ENCODE measurements at places on chromosomes 1 and 21.

DNA sequence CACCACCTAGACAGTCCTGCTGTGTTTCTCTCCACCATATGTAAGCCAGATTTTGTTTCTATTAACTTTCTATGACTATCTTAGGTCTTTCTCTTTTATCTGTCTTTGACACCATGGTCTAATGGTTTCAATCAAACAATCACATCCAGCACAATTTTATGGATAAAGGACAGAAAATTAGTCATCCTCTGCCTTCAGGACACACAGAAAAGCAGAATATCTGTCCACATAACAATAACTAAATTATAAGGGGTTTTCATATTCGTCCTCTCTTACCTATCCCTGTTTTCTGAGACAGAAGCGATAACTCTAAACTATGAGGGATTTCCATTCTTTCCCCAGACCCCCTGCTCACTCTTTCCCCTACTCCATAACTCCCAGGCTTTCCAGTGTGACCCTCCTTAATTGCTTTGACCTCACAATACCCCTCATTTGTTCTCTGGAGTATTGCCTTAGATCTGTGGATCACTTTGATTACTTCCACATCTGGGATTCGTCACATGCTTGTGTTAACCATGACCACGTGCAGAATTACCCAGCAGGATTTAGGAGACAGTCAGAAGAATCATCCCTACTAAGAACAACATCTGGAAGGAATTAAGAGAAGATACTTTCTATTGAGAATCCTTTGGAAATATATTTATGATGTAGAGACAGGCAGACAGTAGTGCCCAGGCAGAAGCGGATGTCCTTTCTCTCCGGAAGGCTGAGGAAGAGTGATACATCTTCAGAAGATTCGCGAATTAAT, 108.2 kb upstream of the GREM2 start:
- no peak for DNase-seq

DNA sequence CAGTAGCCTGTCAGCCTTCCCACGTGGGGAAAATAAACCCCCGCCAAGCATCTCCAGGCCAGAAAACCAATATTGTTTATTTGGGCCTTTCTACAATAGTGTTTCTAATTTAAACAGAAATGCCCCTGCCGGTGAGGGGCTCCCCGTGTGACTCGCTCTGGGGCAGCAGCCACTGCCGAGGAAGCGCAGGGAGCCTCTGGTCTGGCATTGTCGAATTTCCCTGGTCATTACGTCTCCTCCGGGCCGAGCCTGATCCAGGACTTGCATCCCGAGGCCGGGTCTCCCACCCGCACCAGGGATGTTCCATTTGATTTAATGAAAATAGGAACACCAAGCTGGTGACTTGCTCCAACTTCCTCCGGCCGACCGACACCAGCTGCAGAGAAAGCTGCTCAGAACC, 20.5 kb downstream of the PRDM16 start:
- no peak for DNase-seq

DNA sequence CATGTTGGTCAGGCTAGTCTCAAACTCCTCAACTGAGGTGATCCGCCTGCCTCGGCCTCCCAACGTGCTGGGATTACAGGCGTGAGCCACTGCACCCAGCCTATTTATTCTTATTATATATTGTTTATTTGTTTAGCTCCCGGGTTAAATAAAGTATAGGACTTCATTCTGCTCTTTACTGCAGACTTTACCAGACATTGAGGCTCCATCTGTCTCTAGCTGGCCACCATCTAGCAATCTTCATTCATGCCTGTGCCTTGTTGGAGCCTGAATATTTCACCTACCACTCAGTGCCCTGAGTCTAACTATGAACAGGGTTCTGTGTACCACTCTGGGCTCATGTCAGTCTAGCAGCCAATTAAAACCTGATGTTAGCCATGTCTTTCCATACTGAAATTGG, 2.1 kb upstream of the DDAH1 start:
- no peak for DNase-seq

DNA sequence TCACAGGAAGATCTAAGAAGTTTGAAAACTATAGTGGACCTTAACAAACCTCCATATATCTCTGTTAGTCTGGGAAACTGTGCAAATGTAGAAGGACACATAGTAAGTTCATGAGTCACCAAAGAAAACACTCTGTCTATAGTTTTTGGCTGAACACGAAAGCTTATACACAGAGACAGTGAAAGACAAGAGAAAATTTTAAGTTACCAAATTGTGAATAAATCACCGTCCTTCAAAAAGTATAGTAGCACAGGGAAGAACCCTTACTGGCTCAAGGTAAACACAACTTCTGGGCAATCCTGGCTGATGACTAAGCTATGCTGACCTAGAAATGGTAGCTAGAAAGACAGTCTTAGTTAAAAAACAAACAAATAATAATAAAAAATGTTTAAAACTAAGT, 1057.9 kb downstream of the AMY1C start:
- no peak for DNase-seq

DNA sequence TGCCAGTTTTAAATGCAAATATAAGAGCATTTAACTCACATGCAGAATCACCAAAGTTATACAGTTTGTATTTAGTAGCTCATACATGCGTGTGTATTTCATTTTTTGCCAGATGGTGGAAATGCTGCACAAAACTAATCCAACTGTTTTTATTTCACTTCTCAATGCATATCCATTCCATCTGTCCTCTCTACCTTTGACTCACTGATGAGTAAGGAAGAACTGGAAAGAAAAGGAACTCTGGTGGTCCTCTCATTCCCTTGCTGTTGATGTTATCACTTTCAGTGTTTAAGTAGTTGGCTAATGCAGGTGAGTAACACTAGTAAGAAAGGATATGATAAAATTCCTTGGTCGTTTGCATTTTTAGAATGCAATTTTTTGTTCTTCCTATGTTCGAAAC, 5.7 kb upstream of the SLC1A7 start:
- DNase-seq: no peak

DNA sequence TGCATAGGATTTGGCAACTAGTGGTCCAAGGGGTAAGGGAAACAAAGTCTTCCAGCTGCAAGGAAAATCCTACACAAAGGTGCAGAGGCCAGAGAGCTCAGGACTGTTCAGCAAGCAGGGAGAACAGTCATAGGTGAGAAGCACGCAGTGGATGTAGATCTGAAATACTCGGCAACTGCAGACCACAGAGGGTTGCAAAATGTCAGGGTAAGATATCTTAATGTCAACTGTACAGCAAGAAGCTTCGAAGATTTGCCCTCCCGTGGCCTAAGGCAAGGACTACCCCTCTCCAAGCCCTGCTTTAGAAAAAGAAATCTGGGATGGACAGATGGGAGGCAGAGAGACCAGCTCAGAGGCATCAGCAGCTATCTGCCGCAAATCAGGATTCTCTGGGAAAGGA, 153.4 kb upstream of the IRF2BP2 start:
- no peak for DNase-seq

- DNase-seq: no peak
Measured at GRCh38 chr1:177928194-177928593, 41.7 kb downstream of the SEC16B start.

DNA sequence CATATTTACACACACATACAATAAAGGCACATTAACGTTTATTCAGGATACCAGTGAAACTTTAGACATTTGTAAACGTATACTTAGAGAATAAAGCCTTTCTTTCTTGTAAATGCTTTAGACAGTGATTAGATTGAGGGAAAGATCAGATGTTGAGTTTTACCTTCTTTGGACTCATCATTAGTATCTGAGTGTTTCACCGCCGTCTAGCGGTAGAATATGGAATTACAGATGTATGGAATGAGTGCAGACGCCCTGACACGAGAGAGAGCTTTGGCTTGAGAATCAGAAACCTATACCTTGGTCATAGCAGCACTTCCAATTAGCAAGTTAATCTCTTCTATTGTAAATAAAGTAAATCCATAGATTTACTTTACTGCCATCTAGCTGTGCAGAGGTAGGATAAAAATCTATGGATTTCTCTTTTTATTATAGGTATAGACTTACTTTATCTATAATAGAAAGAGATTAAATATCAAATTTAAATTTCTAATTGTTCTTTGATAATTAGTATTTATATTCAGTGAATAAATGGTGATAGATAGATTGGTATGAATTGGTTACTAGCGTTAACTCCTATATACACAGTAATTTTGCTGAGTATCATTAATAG, 12.6 kb downstream of the FLG2 start:
- peak; percentile 21 for DNase-seq

GRCh38 chr1:23343221-23344110, 618 bp downstream of the HNRNPR start:
- DNase-seq: peak; percentile 7

DNA sequence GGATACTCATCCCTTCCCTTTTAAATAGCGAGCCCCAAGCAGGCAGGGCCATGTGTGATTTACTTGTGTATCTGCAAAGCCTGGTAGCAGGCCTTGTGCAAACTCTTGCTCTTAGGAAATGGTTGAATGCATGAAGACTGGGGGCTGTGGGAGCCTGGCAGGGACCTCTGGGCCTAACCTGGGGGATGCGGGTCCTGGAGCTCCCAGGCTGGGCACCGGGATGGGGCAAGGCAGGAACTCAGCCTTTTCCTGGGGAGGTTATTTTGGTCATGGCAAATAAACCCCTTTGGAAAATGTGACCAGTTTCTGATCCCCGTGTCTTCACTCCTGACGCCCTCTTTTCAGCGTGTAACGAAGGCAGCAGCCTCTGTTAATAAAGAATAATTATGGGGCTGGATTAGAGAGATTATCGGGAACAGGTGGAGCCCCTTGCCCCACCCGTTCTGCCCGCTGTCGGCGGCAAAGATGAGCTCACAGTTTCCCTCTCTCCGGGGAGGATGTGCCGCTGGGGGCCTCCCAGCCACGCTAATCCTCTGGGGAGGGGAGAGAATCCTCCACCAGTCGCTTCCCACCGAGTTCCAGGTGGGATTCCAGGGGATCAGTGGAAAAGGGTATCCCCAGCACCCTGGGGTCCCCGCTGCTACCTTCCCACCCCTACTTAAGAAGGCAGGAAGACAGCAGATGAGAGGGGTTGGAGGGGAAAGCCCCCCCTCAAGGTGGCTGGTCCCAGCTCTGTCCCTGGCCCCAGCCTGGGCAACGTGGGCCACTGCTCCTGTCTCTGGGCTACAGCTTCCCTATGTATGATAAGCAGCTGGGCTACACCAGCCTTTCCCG, 69.7 kb upstream of the WNT4 start:
- DNase-seq: no peak

- DNase-seq: no peak
Measured at GRCh38 chr1:203652724-203653461, 26.3 kb downstream of the ATP2B4 start.

DNA sequence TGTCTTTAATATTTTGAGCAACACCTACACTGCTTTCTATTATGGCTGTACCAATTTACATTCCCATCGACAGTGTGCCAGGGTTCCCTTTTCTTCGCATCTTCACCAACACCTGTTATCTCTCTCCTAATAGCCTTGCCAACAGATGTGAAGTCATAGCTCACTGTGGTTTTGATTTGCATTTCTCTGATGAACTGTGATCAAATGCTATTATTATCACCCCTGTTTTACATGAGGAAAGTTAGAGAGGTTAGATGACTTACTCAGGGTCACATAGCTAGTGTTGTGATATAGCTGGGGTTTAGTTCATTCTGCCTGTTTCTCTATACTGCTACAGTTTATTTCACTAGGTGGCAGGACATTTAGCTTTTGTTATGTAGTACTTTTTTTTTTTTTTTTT, 204.1 kb downstream of the FMN2 start:
- DNase-seq: no peak

DNA sequence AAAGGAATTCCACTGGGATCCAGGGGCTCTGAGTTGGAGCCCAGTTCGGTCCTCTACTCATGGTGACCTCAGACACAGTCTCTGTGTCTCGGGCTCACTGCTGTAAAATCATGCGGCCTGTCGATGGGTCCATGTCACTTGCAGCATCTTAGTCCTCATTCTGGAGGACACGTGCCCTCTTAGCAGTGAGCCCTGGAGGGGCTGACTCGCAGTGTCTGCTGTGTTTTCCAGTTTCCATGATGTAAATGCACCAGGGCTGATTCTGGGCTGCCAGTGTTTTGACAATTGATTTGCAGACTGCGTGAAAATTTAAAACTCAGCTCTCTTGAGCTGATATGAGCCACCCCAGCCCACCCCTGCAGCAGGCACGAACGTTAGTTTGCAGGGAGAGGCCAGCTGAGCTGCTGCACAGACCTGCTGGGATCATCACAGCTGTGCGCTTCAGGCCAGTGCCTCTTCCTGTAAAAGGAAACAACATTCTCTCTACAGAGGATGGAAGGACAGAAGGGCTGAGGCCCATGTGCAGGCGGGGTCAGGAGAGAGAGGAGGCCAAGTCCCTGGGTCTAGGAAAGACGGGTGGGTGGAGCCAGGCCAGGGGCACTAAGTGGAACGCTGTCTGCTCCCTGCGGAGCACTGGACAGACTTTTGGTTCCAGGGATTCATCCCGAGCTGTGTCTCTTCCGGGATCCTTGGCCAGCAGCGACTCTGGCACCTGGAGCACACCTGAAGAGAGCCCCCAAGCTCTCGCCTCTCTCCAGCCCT, 42.6 kb downstream of the RSPH1 start:
- DNase-seq: no peak

- DNase-seq: no peak
Measured at GRCh38 chr1:44757420-44757819, 17.8 kb downstream of the KIF2C start.

GRCh38 chr1:214791961-214792360, 189.0 kb downstream of the CENPF start:
- no peak for DNase-seq

DNA sequence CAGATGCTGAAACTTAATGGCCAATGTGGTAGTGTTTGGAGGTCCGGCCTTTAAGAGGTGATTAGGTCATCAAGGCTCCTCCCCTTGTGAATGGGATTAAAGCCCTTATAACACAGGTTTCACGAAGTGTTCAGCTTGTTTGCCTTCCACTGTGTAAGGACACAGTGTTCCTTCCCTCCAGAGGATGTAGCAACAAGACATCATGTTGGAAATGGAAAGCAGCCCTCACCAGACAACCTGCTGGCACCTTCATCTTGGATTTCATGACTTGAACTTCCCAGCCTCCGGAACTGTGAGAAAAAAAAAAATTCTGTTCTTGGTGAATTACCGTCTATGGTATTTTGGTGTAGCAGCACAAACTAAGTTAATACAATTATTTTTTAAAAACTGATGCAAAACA, 613.8 kb downstream of the KIF26B start:
- no peak for DNase-seq

- DNase-seq: no peak
Measured at GRCh38 chr1:112692681-112693080, 14.2 kb downstream of the RHOC start.

- no peak for DNase-seq
Measured at GRCh38 chr1:26996024-26996423, 2.5 kb downstream of the TRNP1 start.

GRCh38 chr1:59026472-59026948, 242.7 kb upstream of the JUN start:
- no peak for DNase-seq

DNA sequence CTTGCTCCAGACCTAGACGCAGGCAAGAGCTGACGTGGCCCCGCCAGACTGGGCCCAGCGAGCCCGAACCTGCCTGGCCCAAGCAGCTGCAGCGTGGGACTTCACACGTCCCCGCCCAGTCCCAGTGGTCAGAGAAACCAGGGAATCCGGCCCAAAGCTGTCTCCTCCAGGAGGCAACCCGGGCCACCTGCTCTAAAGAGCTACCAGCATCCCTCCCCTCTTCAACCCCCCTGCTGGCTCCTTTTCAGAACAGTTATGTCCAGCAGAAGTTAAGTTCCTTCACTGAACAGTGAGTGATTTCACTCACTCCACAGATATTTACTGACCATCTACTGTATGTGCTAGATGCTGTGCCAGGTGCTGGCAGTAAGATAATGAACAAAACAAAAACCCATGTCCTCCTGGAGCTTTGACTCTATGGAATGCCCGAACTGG, 2.1 kb upstream of the EFNA1 start:
- no peak for DNase-seq

- peak; percentile 35 for DNase-seq
Measured at GRCh38 chr1:87953732-87954344, 625.2 kb downstream of the LMO4 start.
